ENCODE measurements at places on chromosomes 7 and 10.

GRCh38 chr10:77872151-77872946, 54.2 kb downstream of the DLG5 start:
- no peak for DNase-seq

DNA sequence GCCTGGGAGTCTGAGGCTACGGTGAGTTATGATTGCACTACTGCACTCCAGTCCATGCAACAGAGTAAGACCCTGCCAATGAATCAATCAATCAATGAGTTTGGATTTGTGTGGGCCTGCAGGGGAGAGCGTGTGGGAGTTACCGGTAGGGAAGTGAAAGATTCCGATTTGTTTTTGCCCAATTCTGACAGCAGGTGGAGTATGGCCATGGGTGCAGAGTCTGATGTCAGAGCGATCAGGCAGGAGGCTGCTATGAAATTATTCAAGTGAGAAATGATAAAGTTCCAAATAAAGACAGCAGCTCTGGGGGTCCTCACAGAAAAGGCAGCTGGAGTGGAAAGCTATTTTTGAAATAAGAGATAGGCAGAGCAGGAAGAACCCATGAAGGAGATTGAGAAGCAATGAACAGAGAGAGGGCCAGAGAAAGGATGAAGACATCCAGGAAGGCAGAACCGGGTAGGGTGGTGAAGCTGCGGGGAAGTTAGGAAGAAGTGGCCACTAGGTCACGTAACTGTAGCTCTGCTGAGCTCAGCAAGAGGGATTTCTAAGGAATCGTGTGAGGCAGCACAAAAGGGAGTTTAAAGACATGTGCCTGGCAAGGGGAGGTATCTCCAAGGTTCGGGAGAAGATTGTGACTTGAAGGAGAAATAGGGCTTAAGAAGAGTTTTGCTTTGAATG, 93.7 kb upstream of the NMT2 start:
- DNase-seq: no peak

DNA sequence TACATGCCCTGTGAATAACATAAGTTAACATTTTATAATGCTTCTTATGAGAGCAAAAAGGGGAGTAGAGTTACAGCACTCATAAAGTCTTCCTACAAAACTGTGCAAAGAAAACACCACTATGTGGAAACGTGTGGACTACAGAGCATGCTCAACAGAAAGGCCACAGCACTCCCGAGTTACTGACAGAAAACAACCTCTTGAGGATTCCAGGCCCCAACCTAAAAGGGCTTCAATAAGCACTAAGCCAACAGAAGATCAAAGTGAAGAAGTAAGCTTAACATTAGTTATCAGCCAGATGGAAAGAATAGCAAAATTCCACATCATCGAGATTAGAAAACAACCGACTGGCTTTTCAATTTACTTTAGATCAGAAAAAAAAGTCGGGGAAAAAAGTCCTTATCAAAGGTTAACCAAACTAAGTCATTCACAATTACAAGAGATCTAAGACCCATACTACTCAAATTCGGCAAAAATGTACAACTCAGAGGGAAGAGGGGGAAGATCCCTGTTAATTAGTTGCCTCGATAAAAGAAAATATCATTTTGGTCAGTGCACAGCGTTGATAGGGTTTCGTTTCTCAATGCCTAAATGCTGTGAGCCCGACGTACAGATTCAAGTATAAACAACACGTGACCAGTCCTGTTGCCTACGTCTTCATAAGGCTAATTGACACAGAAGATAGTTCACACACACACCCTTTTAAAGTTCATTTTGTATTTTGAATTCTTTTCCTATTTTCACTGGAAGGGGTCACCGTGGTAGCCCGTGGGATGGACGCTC, 1.4 kb downstream of the KBTBD2 start:
- no peak for DNase-seq

DNA sequence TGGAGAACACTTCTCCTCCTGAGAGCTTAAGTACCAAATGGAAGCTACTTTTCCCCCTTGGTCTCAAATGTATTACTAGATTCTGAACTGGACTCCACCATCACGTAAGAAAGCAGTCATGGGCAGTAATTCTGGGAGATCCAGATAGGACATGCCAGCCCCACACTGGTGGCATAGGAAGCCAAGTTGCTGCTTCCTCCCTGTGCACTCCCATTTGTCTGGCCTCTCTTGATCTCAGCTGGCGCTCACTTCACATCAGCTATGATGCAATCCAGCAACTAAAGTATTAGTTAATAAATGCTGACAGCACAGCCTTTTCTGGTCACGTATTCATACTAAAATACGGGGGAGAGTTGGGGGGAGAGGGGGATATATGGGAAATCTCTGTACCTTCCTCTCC, 3.4 kb upstream of the IL6 start:
- DNase-seq: no peak

DNA sequence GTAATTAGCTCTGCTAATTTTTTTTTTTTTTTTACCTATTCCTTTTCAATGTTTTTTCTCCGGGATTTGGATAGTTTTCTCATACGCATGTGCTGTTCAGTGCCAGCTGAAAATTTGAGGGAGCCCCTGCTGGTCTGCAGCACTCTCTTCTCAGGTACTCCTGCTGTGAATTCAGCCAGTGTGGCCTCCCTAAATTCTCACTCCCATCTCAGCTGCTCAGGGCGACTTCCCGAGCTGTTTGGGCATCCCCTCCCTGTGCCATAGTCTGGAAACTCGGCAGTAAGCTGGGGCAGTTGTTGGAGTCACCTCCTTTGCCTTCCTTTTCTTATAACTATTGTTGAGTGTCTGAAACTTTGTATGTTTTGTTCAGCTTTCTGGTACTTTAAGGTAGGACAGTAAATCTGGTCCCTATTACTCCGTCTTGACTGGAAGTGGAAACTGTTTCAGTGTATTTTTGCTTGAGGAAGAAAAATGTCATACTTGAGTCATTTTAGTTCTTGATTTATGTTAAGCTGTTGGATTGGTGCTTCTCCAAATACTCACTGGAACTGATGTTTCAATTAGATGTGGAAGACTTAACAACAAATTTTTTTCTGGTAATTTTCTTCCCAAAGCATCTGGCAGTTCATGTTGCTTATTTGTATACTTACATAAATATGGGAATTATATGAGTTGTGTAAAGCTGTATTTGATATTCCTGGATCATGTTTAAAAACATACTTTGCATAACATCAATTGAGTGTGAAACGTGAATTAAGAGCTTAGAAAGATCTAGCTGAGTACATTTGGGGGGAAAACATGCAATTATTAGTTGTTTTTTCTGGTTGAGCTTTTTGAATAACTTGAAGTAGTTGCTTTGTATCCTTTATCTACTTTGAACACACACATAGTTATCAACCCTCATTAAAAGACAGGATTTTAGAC, 33.7 kb downstream of the MINPP1 start:
- DNase-seq: no peak

- DNase-seq: no peak
Observed at GRCh38 chr10:119337796-119338432, 130.5 kb downstream of the GRK5 start.

DNA sequence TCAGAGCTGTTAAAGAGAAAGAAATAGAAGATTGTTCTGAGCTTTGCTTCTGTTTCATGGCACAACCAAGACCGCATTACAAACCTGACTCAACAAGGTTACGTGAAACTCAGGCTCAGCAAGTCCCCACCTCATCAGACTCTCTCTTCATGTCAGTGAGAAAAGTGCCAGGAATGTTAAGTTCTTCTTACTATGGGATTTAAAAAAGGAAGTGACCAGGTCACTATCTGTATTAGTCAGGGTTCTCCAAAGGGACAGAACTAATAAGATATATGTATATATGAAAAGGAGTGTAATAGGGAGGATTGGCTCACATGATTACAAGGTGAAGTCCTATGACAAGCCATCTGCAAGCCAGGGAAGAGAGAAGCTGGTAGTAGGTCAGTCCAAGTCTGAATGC, 25.4 kb upstream of the PAPSS2 start:
- no peak for DNase-seq

DNA sequence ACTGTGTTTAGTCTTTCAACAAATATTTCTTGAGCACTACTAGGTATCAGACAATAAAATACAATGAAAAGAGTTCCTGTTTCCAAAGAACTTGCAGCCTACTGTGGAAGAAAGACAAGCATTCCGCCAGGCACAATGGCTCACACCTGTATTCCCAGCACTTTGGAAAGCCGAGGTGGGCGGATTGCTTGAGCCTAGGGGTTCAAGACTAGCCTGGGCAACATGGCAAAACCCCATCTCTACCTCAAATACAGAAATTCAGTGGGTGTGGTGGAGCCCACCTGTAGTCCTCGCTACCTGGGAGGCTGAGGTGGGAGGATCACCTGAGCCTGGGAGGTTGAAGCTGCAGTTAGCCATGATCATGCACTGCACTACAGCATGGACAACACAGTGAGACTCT, 6.1 kb downstream of the SVOPL start:
- DNase-seq: no peak

DNA sequence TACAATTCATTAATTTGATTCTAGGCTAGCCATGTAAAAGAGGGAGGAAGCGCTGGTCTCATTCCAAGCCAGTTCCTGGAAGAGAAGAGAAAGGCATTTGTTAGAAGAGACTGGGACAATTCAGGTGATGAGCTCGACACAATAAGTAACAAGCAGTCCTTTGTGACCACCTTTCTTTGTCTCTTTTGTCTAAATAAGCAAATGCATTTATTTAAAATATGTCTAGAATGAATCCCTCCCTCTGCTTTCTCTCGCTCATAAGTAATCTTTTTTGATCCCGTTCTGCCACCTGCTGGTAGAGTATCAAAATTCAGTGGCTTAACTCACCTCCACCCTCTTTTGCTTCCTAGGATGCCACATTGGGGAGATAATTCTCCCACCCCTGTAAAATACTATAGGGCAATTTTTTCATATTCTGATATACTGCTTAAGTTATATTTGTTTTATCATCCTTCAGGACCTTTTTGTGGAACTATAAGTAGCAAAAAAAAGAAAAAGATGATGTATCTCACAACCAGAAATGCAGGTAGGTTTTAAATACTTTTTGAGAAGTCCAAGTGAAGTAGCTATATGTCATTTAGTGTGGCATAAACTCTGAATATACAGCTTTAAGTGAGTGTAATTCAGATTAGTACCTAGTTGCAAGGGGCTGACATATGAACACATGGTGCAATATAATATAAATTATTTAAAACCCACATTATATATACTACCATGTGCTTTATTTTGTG, 91.5 kb downstream of the GSDME start:
- no peak for DNase-seq

GRCh38 chr7:80637911-80638765, at the start of gene CD36:
TSS of gene CD36 (plus strand) at chr7:80638642. CDS start at chr7:80646741, 8,099 bp downstream.
- DNase-seq: no peak

GRCh38 chr7:2626498-2627117, 5.2 kb upstream of the TTYH3 start:
- DNase-seq: no peak

DNA sequence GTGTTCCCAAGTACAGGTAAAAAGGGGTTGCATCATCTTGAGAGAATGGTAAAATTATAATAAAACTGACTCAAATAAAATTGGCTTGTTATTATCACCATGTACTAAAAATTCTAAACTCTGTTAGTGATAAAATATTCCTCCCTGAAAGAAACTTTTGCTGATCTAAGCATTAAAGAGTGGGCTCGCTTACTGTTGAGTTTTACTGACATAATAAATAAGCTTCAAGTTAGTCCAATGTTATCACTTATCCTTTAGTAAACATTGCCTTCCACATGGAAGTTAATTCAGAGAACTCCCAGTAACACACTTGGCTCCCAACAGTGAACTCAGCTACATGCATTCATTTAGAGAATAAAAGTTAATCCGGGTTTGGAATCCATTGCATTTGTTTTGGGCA, 456.4 kb downstream of the PLXDC2 start:
- no peak for DNase-seq

DNA sequence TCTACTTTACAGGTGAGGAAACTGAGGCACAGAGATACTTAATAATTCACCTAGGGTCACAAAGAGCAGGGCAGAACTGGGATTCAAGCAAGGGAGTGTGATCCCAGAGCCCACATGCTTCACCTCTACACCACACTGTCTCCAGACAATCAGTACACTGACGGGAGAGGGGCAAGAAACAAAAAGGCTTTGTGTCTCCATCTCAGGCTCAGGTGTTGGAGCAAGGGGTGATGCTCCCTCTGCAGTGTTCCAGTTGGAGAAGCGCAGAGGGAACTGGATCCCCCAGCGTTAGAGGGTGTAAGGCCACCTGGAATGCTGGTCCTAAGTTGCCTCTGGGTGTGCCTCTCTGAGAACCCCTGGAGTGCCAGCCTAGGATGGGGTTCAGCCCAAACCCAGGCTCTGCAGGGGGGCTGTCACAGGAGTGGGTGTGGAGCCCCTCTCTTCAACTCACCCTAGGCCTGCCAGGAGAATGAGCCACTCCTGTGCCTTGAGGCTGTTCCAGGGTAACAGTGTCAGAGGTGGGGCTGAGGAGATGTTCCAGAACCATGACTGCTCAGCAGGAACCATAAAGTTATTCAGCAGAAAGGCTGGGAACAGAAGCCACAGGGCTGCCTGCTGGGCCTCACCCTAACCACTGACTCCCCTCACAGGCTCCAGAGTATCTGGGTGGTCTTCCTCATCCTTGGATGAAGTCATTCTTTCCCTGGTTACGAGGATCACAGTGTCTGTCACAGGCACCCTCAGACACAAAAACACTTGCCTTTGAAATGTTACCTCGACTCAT, 5.5 kb downstream of the RBP4 start:
- no peak for DNase-seq

DNA sequence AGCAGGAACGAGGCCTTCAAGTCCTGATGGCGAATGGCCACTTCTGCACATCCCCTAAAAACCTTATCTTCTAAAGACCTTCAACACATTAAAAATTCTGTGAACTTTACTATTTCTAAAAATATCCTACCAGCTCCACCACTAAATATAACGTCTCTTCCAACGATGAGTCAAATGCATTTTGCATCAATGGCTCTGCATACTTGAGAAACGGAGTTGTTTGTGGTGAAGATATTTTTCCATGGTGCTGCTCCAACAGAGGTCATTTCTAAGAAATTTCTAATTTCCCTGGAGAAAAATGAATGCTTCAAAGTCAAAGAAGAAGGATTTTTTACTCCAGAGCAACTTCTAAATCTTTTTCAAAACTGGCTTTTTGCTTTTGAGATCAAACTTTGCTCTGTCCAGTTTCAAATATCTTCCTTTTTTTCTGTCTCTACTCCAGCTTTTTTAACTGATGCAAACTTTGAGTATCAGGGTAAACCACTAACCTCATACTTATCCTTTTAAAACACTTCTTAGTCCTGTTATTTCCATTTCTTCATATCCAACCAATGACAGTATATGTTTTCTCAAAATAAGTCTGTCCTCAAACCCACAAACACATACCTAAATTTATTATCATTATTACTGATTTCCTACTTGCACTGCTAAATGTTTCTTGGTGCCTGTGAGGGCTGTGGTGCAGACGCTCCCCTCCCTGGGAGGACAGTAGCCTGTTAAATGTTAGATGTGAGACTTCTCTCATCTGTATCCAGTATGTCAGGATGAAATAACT, 258.1 kb downstream of the KLF6 start:
- DNase-seq: no peak
